ENCODE measurements at places on chromosomes 12 and 14.
A peak's percentile ranks its signal among the peaks of the same experiment; 100 is the strongest.

- no peak overlapping the region for H3K27ac ChIP-seq
- no peak for DNase-seq
- H3K36me3 ChIP-seq, result no peaks in the 10 kb centered on the region
- no peak overlapping the region for H3K4me3 ChIP-seq
These were observed 289.8 kb downstream of the RGS6 start for GRCh38 chr14:72222046-72222445.

DNA sequence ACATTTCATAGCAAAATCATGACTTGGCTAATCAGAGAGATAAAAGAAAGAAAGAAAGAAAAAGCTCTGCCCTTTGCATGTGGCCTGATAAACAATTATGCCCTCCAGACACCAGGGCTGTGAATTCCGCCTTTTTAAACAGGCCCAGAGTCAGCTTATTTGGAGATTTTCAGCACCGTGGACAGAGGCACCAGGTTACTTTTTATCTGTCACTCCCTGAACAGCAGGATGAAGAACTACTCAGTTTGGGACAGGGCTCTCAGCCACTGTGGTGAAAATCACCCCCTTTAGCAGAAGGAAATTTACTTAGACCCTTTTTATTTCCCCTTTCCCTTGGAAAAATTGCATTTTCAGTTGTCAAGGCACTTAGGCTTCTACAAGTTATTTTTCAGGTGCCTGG, 359.9 kb downstream of the NRXN3 start:
- no peaks in the 10 kb centered on the region for H3K4me1 ChIP-seq
- no peaks in the 10 kb centered on the region for H3K27me3 ChIP-seq
- H3K4me3 ChIP-seq, result no peak overlapping the region
- peak; percentile 62 for DNase-seq

DNA sequence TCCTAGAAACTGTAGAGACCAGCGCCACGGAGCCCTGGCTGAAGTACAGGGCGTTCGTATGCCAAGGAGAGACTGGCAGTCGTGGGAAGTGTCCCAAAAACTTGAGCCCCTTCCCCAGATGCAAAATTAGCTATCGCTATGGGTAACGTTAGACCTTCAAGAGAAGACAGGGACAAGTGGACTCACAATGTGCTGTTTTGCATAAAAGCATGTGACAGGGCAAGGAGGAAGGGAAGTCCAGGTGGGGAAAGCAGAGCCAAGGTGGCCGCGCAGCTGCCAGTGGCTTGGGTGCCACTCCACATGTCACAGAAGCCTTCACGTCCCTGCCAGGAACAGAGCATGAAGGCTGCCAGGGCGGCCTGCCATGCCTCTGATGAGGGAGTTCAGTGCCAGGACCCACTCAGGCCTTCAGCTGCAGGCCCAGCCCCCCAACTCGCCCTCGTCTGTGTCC, 61.2 kb upstream of the DYNC1H1 start:
- peaks cover 97% of the 10 kb centered on the region for H3K36me3 ChIP-seq
- H3K4me3 ChIP-seq, result no peak overlapping the region
- H3K4me1 ChIP-seq, result no peaks in the 10 kb centered on the region
- DNase-seq, result no peak

- no peak overlapping the region for H3K27ac ChIP-seq
- no peak for DNase-seq
- H3K27me3 ChIP-seq, result no peaks in the 10 kb centered on the region
- no peaks in the 10 kb centered on the region for H3K36me3 ChIP-seq
- no peaks in the 10 kb centered on the region for H3K4me1 ChIP-seq
These were observed 74.4 kb downstream of the PRKD1 start for GRCh38 chr14:29853272-29853671.

- H3K27ac ChIP-seq, result no peak overlapping the region
- peaks cover 4% of the 10 kb centered on the region for H3K36me3 ChIP-seq
- no peak for DNase-seq
- no peaks in the 10 kb centered on the region for H3K27me3 ChIP-seq
- no peaks in the 10 kb centered on the region for H3K4me1 ChIP-seq
These were observed 14.9 kb downstream of the SCARB1 start for GRCh38 chr12:124848621-124849380.

DNA sequence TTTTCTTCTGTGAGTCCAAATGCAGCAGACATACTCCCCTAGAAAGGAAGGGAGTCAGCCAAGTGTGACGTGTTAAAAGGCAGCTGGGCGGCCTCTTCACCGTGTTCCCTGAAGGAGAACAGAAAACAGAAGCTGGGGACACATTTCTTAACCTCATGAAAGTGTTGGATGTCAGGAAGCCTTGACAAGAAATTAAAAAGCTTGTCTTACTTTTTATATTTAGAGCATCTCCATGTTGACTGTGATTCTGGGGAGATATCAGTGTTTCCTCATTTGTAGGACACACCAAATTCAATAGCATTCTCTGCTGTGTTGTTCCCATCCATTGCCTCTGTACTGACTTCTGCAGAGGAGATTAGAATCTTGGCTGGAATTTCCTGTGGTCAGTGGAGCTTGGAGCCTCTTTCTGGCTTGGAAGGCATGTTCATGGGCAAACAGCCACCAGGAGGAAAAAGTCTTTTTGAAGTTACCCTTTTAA, 93.7 kb downstream of the RMST start:
- H3K4me1 ChIP-seq, result no peaks in the 10 kb centered on the region
- no peak overlapping the region for H3K27ac ChIP-seq
- H3K4me3 ChIP-seq, result no peak overlapping the region
- H3K27me3 ChIP-seq, result peaks cover 2% of the 10 kb centered on the region
- H3K36me3 ChIP-seq, result no peaks in the 10 kb centered on the region

DNA sequence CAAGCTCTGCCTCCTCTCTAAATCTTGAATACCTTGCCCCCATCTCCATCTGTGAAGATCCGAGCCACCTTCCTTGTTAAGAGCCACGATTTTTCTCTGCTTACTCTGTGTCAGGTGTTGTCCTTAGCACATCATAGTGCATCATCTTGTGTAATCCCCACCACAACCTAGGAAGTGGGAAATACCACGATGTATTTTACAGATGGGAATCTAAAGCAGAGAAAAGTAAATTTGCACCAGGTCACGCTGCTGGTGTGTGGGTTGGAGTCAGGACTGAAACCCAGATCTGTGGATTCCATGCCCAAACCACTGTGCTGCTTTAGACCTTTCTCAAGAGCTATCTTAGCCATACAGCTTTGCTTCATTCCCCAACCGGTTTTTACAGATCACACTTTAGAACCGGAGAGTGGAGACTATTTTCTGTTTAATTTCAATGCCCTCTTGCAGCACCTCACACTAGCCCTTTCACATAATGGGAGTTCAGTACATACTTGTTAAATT, 94.6 kb downstream of the PPM1A start:
- no peaks in the 10 kb centered on the region for H3K36me3 ChIP-seq
- no peak for DNase-seq
- H3K4me3 ChIP-seq, result no peak overlapping the region

DNA sequence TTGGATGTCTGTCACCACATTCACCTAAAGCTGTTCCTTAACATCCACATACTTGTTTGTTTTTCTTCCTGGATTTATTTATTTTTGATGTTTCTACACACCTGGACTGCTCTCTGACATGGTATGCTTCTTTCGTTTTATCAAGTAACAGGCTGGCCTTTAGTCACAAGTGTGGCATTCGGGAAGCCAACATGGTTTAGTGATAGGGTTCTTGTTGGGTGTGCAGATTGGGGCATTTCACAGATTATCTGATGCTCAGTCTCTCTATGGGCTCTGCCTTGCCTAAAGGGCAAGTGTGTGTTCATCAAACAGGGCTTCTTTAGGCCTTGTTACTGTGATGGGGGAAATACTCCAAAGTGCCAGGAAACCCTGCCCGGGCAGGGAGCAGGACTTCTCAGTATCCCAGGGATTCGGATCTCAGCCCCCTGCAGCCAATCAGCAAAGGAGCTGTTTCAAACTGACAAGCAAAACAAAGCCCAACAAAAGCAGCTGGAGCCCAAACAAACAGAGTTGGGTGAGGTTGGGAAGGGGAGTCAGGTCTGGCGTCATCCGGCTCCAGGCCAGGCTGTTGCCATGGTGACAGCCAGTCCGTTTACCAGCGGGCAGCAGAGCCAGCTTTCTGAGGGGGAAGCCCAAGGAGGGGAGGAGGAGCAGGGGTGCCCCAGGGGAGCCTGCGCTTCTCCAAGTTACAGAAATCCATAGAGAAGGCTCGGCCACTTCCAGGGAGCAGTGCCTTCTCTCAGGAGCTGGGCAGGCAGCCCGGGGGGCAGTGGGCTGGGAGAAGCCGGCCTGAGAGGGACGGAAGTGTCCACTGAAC, 31.9 kb downstream of the FOS start:
- no peaks in the 10 kb centered on the region for H3K36me3 ChIP-seq
- H3K4me3 ChIP-seq, result no peak overlapping the region
- H3K27ac ChIP-seq, result no peak overlapping the region
- H3K4me1 ChIP-seq, result no peaks in the 10 kb centered on the region

- no peak overlapping the region for H3K4me3 ChIP-seq
- H3K36me3 ChIP-seq, result no peaks in the 10 kb centered on the region
- DNase-seq, result no peak
These were observed 429.9 kb downstream of the DAD1 start for GRCh38 chr14:22159099-22159498.

DNA sequence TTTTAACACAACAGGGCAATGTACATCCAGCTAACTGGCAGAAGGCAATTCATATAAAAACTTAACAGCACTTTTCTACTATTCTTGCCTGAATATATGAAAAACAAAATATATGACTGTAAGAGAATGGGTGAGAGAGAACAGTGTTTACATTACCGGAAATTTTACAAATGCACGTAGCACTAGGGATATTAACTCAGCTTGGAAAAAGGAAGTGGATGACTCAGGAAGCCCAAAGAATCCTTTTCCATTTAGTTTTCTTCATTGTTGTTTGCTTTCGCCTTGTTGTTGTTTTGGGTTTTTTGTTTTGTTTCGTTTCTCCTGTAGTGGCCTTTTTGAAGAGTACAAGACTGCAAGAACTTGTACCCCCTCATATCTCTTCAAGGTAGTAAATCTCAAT, 295.5 kb downstream of the EGLN3 start:
- DNase-seq, result no peak
- H3K4me3 ChIP-seq, result no peak overlapping the region
- no peaks in the 10 kb centered on the region for H3K4me1 ChIP-seq
- no peaks in the 10 kb centered on the region for H3K36me3 ChIP-seq

DNA sequence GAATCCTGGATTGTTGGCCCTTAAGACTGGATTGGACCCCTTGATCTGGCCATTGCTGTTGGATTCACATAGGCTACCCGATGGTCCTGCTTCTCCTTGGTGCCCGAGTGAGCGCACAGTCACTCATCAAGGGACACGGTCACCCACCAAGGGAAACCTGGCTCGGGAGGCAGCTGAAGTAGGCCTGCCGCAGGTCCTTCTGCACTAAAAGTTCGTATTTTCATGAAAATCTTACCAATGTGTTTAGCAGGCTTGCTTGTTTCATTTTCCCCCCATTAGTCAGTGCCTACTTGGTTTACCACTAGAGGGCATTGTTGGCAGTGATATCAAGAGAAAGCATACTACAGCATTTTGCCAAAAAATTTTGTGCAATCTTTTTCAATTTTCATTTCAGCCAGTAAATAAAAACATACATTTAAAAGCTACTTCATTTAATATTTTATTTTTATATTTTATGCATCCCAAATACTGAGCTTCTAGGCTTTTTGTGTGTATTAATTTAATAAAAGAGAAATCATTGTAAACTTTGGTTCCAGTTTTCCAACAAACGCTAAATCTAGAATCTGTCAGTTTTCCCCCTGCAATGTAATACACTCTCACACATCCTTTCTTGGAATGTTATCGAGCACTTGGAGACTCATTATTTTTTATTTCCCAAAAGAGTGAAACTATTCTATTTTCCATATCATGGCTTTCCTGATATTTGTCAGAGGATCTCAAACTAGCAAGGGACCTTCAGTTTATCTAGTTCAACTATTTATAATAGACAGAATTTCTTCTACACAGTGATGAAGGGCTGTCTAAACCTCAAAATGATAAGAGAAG, 116.7 kb downstream of the LMNTD1 start:
- H3K27me3 ChIP-seq, result peaks cover 9% of the 10 kb centered on the region
- no peak overlapping the region for H3K27ac ChIP-seq
- peak; percentile 37 for DNase-seq
- no peaks in the 10 kb centered on the region for H3K36me3 ChIP-seq

DNA sequence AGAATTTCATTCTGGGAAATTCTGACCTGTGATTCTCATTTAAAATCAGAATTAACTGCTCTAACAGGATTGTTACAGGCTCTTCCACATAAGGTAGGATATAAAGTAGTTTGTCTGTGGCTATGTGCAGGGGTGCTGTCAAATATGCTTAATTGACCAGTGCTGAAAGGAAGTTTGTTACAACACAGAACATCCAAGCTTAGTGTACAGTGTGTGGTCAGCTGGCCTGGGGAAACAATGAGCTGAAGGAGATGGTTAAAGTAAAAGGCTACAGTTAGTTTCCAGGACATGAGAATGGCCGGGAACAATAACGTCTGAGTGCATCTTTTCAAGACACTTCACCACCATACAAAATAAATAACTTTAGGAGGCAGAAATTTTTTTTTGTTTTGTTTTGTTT, 68.0 kb downstream of the PKP2 start:
- no peaks in the 10 kb centered on the region for H3K36me3 ChIP-seq
- H3K4me3 ChIP-seq, result no peak overlapping the region
- H3K27me3 ChIP-seq, result no peaks in the 10 kb centered on the region
- no peaks in the 10 kb centered on the region for H3K4me1 ChIP-seq
- DNase-seq, result no peak

- no peaks in the 10 kb centered on the region for H3K27me3 ChIP-seq
- H3K4me3 ChIP-seq, result no peak overlapping the region
- DNase-seq, result peak; percentile 71
- no peak overlapping the region for H3K27ac ChIP-seq
- peaks cover 82% of the 10 kb centered on the region for H3K36me3 ChIP-seq
These were observed 22.3 kb downstream of the CKB start for GRCh38 chr14:103500148-103500990.

GRCh38 chr12:111569363-111570083, 29.6 kb downstream of the ATXN2 start:
- H3K4me1 ChIP-seq, result no peaks in the 10 kb centered on the region
- no peak for DNase-seq
- no peak overlapping the region for H3K27ac ChIP-seq
- H3K4me3 ChIP-seq, result no peak overlapping the region
- peaks cover 16% of the 10 kb centered on the region for H3K36me3 ChIP-seq
- no peaks in the 10 kb centered on the region for H3K27me3 ChIP-seq

DNA sequence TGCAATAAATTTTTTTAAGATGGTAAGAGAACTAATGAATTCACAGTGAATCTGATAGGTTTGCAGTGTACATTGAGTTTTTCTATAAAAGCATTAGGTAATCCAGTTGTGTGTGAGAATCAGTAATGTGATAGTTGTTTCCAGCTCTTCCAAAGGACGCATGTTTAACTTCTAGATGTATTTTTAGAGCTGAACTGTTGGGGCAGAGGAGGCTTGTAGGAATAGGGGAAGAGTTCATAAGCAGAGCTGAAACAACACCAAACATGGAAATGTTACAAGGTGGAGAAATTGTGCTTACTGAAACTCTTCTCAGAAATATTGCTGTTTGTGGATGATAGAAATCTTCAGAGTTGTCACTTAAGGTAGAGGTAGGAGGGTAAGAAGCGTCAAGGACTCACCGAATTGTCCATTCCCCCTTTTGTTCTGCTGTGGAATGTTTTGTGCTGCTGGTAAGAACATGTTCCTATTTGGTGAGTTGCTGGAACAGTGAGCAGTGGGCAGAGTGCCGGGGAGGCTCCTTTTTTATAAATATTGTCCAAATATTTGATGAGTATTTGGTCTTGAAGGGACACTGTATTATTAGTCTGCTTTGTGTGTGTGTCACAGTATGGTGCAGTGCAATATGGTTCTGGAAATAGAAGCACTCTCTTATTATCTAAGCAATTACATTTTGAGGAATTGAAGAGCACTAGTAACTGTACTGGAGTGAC, 76.7 kb downstream of the ANO6 start:
- H3K36me3 ChIP-seq, result no peaks in the 10 kb centered on the region
- H3K4me3 ChIP-seq, result no peak overlapping the region
- H3K27ac ChIP-seq, result no peak overlapping the region
- H3K27me3 ChIP-seq, result no peaks in the 10 kb centered on the region
- DNase-seq, result no peak
- no peaks in the 10 kb centered on the region for H3K4me1 ChIP-seq

Data from DND-41 (cell line).